Esophagus squamous epithelium (tissue), 5 donors: ENCODE measurements at places on chromosomes 16 and 17.

- no peak overlapping the region for H3K4me3 ChIP-seq
- no peaks in the 10 kb centered on the region for H3K36me3 ChIP-seq
- H3K27ac ChIP-seq: peak overlapping the region; percentile 51
- peaks cover 26% of the 10 kb centered on the region for H3K4me1 ChIP-seq
- no peaks in the 10 kb centered on the region for H3K27me3 ChIP-seq
Observed at GRCh38 chr17:31052187-31052889, 42.4 kb upstream of the NF1 start.

GRCh38 chr17:1561420-1562175, 994 bp downstream of the PITPNA start:
- no peak for DNase-seq
- H3K27ac ChIP-seq: peak overlapping the region; percentile 99
- H3K27me3 ChIP-seq: no peaks in the 10 kb centered on the region
- H3K4me3 ChIP-seq: peak overlapping the region; percentile 80
- H3K4me1 ChIP-seq: peaks cover 28% of the 10 kb centered on the region

DNA sequence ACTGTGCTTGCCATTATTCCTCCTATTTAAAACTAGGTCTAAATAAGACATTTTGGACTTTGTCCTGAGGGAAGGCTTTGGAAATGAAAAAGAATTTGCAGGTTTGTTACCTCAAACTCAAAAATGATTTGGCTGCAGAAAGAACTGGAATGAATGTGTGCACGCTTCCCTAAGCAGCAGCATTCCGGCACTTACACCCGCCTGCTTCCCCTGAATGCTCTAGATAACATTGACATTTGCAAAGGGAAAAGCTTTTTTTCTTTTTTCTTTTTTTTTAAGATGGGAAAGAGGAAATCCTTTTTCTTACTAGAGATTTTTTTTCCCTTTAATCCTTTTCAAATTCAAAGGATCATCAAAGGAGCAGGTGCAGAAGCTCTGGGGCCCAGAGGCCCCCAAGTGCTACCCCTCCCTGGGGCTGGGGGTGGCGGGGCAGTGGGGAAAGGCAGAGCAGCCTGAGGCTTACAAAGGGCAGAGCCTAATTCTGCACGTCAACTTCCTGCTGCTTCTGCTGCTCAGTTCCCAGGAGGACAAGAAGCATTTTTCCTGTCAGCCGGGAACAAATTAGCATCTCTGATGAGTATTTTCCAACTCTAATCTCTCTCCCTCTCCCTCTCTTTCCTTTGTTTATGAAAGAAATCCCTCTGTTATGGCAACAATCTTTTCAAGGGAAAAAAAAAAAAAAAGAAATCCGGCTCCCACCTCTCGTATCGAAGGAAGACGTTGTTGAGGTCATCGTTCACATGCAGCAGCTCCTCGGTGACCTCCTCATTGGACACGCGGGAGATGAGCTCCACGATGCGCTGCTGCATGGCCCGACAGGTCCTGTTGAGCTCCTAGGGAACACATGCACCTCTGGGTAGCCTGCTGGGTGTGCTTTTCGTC, 32.1 kb upstream of the SREBF1 start:
- DNase-seq: no peak
- no peak overlapping the region for H3K4me3 ChIP-seq
- H3K4me1 ChIP-seq: no peaks in the 10 kb centered on the region
- H3K36me3 ChIP-seq: peaks cover 98% of the 10 kb centered on the region

- no peak overlapping the region for H3K4me3 ChIP-seq
- no peaks in the 10 kb centered on the region for H3K27me3 ChIP-seq
- no peaks in the 10 kb centered on the region for H3K4me1 ChIP-seq
Observed at GRCh38 chr17:31371511-31372097, 19.9 kb upstream of the RAB11FIP4 start.

GRCh38 chr16:54369861-54370260, 83.3 kb upstream of the IRX3 start:
- no peaks in the 10 kb centered on the region for H3K36me3 ChIP-seq
- H3K27ac ChIP-seq: no peak overlapping the region
- no peaks in the 10 kb centered on the region for H3K27me3 ChIP-seq
- no peak overlapping the region for H3K4me3 ChIP-seq
- no peaks in the 10 kb centered on the region for H3K4me1 ChIP-seq

DNA sequence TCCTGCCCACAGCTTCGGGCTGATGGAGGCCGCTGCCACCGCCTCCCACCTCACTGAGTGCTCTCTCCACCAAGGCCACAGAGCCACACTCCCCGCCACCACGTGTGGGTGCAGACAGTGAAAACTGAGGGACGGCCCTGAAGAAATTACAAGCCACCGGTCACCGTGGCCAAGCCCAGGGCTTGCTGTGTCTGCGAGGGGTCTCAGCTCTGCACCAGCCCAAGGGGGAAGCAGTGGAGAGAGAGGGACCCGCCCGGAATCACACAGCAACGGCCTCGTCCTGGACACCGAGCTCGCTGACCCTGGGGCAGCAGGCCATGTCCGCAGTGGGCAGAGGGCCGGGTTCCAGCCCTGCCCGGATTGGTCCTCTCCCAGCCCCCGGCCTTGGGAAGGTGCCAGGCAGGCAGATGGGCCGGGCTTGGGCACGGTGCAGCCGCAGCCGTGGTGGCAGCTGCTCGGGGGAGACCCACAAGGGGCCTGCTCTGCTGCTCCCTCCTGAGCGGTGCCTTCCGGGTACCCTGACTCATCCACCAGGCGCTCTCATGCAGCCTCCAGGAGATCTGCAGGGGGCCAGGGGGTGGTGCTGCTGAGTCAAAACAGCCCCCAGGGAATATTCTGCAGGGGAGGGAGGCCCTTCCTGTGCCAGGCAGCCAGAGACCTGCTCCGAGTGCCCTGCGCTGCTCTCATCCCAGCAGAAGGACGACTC, 52.0 kb downstream of the CBFA2T3 start:
- no peak overlapping the region for H3K4me3 ChIP-seq
- no peak for DNase-seq
- H3K36me3 ChIP-seq: no peaks in the 10 kb centered on the region
- H3K4me1 ChIP-seq: peaks cover 89% of the 10 kb centered on the region
- H3K27me3 ChIP-seq: no peaks in the 10 kb centered on the region

DNA sequence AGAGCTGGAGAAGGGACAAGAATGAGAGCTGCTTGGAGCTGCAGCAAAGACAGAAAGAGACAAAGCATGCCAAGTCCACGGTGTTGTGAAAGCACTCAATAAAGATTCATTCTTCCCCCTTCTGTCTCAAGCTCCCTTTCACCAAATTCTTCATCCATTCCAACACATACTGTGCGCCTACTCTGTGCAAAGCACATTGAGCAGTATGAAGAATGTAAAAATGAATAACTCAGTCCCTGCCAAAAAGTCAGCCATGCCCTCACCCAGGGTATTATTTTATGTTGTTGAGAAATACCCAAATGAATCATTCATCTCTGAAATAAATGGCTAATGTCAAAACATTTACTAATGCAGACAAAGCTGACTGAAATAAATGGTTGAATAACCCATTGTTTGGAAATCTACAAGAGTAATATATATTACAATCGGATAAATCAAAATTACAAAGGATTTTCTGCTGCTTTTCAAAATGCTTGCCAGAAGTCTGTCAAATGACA, 282.9 kb upstream of the IRX5 start:
- DNase-seq: no peak
- no peaks in the 10 kb centered on the region for H3K27me3 ChIP-seq
- no peaks in the 10 kb centered on the region for H3K36me3 ChIP-seq
- H3K4me3 ChIP-seq: no peak overlapping the region

- H3K27ac ChIP-seq: no peak overlapping the region
- DNase-seq: no peak
- H3K4me1 ChIP-seq: no peaks in the 10 kb centered on the region
- H3K36me3 ChIP-seq: no peaks in the 10 kb centered on the region
- no peak overlapping the region for H3K4me3 ChIP-seq
Observed at GRCh38 chr16:63938661-63939060, 1183.2 kb downstream of the CDH11 start.
